Glomerular endothelial cell (primary cell): ENCODE measurements at places on chromosomes 7 and 10. TPM values are rescaled to one million over a fixed set of nuclear protein-coding genes. Genes with fewer than 3 reads are reported as not detected.

DNA sequence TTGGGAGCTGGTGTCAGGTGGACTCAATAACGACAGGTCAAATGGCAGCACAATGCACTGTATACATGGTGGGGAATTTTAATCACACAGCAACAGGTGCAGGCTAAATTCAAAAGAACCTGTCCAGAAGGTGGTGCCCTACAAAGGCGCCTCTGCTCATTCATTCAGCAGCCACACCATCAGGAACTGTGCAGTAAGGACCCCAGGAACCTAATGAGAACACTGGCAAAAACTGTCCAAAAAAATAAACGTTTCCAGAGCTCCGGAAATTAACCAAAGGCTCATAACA is 21.9 kb upstream of the CRYGN start:
- DNase-seq = no peak

GRCh38 chr10:112915590-112916572 is 34.2 kb upstream of the TCF7L2 start:
- DNase-seq = no peak

DNA sequence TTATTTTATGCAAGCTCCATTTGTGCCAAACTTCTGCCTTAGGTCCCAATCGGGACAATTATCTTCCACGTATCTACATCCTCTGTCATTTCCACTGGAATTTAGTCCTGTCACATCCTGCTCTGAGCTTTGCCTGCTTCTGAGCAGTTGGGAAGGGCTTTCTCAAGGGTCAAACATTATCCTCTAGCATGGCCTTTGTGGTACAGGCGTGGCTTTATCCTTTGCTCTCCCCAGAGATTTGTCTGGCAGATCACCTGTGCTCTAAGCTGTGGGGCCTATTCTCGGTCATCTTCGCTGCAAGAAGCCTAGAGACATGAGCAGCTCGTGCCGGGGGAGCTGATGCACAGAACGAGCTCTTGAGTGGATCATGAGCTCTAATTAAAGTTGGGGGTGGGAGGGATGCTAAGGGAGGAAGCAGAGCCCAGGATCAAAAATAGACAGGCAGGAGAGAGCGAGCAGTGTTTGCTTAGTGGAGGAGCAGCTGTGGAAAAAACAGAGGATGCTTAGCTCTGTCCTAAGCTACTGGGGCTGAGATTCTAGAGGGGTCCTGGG is 19.8 kb upstream of the TMEM273 start:
- DNase-seq = no peak

GRCh38 chr10:52232561-52233350 is 81.3 kb upstream of the DKK1 start:
- DNase-seq = no peak

DNA sequence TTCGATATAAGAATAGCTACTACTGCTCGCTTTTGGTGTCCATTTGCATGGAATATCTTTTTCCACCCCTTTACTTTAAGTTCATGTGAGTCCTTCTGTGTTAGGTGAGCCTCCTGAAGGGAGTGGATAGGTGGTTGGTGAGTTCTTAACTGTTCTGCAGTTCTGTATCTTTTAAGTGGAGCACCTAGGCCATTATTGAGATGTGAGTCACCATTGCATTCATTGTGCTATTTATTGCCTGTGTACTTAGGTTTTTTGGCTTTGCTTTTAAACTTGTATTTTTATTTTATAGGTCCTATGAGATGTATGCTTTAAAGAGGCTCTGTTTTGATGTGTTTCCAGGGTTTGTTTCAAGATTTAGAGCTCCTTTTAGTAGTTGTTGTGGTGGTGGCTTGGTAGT is 1430.8 kb downstream of the REEP3 start:
- DNase-seq = no peak

Gene STEAP2
- total RNA-seq = 0.05 and 0.70 TPM in 2 replicates

Gene LRRC18
- total RNA-seq = not detected in 2 replicates

Gene LGI1
- not detected in 2 replicates for total RNA-seq

Gene SPDYE3
- total RNA-seq = not detected in 2 replicates

Gene ANKRD30A
- total RNA-seq = not detected in 2 replicates
